Fibroblast of pulmonary artery (primary cell): ENCODE measurements at places on chromosomes 6 and 20.

DNA sequence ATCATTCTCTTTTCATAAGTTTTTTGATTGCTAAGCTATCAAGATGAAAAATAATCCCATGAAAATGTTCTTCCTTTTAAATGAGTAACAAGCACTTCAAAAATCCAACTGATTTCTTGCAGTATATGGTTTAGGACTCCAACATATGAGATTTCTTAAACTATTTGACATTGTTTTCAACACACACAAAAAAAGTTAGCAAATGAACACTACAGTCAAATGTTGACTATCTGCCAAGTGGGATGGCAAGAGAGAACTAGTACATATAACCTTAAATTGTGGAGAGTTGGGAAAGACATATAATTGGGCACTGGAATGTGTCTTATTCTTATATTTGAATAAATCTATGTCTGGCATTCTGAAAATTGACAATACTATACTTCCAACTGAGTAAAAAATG lies 15.6 kb downstream of the COL21A1 start:
- peak; percentile 35 for DNase-seq

- DNase-seq, result peak; percentile 74
Measured at GRCh38 chr20:51365670-51366069, 176.8 kb downstream of the NFATC2 start.

DNA sequence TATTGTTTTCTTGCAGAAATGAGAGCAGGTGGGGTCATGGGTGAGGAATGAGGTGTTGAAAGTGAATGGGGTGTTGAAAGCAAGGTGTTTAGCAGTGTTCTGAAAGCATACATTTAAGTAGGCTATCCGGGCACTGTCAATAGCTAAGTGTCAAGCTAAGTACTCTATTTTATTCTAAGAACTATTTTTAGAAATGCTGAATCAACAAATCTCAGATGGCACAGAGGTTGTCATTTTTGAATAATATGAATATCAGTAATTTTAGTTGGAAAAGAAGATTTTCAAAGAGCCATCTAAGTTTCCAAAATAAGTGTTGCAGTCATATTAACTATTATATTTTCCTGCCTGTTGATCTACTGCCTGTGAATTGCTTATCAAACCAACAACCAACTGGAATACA lies 21.7 kb upstream of the SLC17A3 start:
- DNase-seq, result no peak

- no peak for DNase-seq
Measured at GRCh38 chr6:129994410-129994809, 24.0 kb upstream of the L3MBTL3 start.

DNA sequence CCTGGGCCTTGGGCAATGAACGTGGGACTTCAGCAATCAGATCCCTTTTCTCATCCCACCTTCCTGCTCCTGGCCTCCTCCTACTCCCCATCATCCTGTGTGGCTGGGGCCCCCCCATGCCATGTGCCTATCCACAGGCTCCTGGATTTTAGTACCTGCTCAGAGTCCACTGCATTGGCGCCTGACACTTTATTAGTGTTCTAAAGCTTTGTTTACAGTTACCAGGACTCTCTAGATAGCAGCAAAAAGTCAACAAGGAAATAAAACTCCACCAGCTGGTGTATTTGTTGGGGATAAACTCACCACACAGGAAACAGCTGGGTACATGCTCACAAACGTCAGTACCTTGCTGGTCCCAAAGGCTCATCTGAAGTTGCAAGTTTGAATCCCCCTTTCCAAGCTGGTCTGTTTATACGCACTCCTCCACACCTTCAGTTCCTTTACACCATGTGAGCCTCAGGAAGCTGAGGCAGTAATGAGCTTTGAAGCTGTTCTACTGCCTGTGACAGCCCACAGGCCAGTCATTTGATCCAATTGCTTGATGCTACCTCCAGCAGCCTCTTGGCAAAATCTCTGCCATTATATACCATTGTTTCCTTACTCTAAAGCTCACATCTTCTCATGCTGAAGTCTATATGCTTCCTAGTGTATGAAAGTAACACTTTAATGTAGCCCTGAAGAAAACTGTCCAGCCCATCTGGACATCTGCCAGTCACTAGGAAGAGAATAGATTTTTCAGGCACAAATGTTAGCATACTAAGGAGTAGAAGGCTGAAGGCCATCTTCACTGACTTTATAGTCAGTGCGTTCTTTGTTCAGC lies 76.6 kb downstream of the ANKEF1 start:
- no peak for DNase-seq

DNA sequence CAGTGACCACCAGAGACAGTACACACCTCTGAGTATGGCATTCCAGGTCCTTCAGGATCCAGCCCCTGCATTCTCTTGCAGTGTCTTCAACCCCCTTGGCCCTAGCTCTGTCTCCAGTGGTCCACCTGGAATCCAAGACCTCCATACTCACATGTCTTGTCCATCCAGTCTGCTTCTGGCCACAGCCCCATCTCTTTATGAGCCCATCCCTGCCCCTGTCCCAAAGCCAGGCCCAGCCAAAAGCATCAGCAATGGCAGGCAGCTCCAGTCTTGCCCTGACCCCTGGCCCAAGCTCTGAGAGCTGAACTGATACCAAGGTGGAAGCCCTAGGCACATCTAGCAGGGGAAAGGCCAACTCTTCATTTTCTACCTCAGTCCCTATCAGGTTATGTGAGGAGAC lies 119.6 kb upstream of the PTPRT start:
- DNase-seq, result no peak

- no peak for DNase-seq
Measured at GRCh38 chr20:45094864-45095574, 5.9 kb downstream of the KCNS1 start.

GRCh38 chr6:6221787-6222535 lies 98.5 kb downstream of the F13A1 start:
- DNase-seq, result no peak

DNA sequence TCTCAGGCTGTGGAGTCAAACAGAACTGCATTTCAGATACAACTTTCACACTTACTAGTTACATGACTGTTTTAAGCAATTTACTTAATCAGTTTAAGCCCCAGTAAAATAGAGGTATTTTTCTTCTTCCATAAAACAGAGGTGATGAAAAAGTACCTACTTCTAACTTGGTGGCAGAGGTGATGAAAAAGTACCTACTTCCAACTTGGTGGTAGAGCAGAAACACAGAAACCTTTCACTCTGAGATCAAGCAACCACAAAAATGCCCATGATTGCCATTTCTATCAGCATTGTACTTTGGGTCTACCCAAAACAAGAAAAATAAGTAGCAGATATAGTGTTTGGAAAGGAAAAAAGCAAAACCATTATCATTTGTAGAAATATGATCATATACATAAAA lies 148.7 kb downstream of the OPRM1 start:
- DNase-seq, result no peak

DNA sequence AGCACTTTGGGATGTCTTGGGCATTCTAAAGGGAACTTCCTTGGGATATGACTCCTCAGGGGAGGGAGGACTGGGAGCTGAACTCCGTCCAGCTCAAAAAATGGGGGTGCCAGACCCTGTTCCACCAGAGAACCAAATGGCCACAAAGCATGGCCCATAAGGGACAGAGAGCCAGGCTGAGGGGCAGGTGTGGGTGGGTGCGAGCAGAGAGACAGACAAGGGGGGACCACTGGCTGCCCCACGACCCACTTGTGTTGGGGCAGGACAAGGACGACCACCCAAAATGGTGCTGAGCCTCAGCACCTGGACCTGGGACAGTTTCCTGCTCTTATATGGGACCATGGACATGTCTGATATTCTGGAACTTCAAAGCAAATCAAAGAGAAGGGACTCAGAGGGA lies 148.2 kb upstream of the MLN start:
- no peak for DNase-seq

DNA sequence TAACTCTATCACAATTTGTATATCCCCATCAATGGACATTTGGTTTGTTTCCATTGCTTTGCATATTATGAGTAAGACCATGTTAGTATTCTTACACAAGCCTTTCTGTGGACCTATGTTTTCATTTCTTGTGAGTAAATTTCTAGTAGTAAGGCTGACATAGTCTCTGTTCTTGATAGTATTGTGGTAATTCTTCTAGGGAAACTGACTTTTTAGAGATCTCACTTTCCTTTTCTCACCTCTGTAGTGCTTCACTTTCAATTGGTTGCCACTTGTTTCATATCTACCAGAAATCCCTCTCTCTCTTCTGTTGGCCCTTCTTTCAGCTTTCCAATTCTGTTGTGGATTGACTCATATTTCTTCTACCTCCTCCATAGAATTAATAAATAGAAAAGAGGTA lies 8.5 kb downstream of the ISM1 start:
- no peak for DNase-seq

- DNase-seq, result peak; percentile 27
Measured at GRCh38 chr6:105135907-105136430, 43.8 kb downstream of the POPDC3 start.

DNA sequence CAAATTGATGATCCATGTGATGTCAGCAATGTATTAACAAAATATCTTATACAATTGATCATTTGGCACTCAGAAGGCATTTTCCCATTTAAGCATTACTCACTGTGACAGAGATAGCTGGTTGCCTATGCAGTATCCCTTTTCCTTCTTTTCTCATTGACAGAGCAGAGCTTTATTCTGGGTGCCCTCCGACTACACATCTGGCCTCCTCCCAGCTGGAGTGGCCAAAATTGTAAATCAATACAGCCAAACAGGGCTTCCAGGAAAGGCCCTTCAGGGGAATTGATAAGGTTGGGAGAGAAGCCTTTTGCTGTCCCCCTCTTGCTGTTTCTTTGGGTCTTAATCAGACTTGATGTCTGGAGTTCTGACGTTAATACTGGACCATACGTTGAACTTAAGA lies 9.6 kb upstream of the BLOC1S5 start:
- DNase-seq, result no peak

DNA sequence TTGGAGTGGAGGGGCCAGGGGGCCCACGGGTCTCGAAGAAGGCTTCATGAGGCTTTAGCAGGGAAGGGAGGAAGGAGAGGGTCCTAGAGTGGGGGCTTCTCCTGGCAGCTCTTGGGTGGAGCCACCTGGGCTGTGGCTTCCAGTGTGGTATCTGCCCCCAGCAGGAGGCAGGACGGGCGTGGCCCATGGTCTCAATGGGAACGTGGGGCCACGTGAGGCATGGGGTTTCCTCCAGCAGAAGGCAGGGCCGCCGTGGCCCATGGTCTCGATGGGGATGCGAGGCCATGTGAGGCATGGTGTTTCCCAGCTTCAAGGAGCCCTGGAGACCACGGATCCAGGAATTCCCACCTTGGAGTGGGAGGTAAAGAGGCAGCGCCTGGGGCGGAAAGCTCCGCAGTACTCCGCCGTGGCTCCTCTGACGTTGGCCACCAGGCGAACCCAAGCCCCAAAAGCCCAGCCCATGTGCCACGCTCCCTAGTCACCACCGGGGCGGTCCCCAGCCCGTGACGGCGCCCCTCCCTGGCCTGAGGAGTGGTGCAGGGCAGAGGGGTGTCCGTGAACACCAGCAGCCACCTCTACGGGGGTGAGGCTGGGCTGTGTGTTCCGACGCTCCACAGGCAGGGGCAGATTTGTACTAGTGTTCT lies 62.0 kb upstream of the GATA5 start:
- no peak for DNase-seq

DNA sequence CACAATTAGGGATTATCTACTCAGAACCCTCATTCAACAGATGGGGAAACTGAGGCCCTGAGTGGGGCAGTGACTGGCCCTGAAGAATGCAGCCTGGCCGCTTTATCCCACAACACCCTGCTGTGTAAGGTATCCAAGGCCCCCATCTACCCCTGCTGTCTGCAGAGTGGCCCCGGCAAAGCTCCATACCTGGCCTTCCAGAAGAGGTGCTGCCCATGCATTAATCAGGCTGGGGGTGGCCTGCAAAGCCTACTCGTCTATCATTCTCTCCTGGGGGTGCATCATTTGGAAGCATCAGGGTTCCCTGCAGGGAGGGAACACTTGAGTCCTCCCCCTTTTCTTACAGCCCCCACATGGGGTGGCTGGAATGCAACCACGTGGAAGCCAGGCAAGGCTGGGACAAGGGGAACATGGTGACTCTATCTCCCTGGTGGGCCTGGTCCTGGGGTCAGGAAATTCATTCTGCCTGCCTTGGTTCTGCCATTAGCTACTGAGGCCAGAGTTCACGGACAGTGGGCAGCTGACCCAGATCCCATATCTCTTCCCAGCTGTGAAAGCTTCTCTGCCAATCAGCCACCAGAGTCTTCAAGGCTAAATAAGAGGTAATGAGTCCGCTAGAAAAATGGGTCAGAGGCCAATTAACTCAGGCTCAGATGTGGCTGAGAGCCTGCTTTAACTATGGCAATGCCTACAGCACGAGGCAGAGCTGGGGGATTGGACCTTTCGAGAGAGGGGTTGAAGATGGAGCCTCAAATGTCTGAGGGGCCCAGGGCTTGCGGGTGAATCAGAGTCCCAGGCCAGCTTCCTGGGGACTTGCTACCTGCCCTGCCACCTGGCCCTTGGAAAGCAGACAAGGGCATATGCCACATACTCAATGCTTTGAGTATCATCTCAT lies 72.3 kb upstream of the TOX2 start:
- no peak for DNase-seq

- DNase-seq, result no peak
Measured at GRCh38 chr6:170260686-170261085, 30.2 kb downstream of the DLL1 start.

DNA sequence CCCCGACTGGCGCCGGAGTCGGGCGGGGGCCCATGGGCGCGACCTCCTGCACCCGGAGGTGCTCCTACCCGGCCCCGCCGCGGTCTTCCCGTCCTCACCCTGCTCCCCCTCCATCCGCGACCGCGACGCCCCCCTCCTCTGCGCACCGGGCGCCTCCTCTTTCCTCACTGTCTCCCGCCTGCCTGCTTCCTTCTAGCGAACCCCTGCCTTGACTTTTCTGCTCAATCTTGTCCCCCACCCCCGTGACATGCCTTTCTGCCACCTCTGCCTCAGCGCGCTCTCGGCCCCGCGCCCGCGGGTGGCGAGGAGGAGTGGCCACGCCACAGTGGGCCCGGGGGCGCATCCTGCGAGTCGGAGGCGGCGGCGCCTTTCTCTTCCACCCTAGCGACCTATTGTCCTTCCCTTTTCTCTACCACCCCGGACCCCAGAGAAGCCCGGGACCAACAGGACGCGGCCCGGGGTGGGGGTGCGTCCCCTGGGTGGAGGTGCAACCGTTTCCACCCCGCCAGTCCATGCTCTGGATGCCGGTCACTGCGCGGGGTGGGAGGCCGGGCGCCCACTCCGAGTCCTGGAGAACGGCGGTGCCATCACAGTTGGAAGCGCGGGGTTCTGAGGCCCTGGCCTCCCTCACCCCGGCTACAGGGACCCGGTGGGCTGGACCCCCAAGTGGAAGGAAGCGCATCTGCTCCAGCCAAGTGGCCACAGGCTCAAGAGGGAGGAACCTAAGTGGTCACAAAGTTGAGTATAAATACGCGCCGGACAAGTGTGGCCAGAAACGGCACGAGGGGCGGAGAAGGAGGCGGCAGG lies 2.0 kb downstream of the PDE10A start:
- DNase-seq, result peak; percentile 53

DNA sequence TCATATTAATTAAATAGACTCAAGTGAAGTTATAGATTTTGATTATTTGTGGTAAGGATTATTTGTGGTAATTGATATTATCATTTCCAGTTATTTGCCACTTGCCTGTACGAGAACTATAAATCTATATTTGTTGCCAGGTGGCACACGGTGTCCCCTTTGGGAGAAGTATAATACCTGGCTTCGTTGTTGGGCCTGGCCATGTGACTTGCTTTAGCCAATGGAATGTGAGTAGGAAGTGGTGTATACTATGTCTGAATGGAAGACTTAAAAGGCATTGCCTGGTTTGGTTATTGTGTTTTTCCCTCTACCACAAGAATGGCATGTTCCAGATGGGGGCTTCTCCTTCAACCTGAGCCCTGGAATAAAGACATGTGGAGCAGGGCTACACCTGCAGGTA lies 228.1 kb downstream of the CDC5L start:
- no peak for DNase-seq

GRCh38 chr6:71402096-71402495 lies 113.5 kb downstream of the OGFRL1 start:
- DNase-seq, result no peak
